ENCODE measurements at places on chromosomes 2 and 18. TPM values are rescaled to one million over a fixed set of nuclear protein-coding genes. Genes with fewer than 3 reads are reported as not detected.

GALR1 gene
- total RNA-seq, result under 0.01 TPM

COPS8 gene
- total RNA-seq, result 57.3 TPM

CTAGE1 gene
- not detected for total RNA-seq

GPR45 gene
- not detected for total RNA-seq

DNA sequence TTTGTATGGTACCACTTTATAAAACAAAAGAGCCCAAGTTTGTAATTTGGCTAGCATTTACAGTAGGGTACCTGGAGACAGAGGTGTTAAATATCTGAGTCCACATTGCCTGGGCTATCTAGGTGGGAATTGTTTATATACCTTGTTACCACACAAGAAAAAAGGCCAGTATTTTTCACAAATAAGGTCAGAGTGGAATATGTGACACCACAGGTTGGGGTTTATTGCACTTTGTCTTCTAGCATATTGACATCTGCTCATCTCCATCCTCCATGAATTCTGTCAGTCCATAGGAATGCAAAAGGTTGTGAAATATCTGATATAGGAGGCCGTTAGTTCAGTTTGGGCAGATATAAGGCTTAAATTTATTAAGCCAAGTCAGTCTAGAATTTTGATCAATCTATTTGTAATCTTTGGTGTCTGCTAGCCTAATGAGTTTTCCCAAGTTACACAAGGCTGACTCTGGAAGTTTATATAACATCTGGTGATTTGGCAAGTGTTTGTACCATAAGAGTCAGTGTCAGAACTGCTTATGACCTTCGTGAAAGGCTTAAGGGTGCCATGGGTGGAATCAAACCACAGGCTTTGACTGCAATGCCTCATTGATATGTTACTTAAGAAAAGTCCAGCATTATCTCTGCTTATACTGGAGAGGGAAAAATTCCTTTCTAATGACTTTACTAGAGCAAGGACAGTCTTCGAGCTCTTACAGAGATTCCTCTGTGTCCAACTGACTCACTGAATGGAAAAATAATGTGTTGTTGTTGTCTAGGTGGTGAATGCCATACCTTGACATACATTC, 11.3 kb upstream of the DPP4 start:
- H3K36me3 ChIP-seq, result no peaks in the 10 kb centered on the region
- H3K27me3 ChIP-seq, result no peaks in the 10 kb centered on the region
- no peak for DNase-seq

All from muscle of leg (tissue), 16 donors.